Left forelimb (tissue), 1 donor: ENCODE measurements at places on chromosomes 16 and 17.

DNA sequence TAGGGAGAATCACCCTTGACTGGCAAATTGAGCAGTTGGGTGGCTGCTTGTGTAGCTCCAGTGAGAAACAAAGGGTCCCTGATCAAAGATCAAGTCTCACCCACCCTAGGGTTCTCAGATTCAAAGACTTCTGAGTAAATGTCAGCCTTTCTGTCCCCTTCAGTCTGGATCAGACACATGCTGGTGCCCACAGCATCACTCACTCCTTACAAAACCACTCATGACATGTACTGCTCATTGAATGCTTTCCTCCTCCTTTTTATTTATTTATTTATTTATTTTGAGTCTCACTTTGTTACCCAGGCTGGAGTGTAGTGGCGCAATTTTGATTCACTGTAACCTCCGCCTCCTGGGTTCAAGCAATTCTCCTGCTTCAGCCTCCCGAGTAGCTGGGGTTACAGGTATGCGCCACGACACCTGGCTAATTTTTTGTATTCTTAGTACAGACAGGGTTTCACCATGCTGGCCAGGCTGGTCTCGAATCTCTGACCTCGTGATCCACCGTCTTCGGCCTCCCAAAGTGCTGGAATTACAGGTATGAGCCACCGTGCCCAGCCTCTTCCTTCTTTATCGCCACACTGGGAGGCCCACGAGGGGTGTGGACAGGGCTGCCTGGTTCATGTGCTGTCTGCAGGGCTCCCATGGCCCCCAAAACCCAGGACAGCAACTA is 462.0 kb upstream of the MAF start:
- no peak for DNase-seq

GRCh38 chr16:56337131-56337857 is 88.1 kb downstream of the AMFR start:
- no peak for DNase-seq

DNA sequence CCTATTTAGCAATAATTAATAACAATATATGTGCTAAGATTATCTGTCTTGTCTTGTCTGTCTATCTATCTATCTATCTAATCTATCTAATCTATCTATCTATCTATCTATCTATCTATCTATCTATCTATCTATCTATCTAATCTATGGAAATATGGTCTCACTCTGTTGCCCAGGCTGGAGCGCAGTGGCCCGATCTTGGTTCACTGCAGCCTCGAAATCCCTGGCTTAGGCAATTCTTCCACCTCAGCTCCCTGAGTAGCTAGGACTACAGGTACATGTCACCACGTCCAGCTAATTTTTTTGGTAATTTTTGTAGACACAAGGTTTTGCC is 44.7 kb downstream of the MIS12 start:
- DNase-seq, result no peak

DNA sequence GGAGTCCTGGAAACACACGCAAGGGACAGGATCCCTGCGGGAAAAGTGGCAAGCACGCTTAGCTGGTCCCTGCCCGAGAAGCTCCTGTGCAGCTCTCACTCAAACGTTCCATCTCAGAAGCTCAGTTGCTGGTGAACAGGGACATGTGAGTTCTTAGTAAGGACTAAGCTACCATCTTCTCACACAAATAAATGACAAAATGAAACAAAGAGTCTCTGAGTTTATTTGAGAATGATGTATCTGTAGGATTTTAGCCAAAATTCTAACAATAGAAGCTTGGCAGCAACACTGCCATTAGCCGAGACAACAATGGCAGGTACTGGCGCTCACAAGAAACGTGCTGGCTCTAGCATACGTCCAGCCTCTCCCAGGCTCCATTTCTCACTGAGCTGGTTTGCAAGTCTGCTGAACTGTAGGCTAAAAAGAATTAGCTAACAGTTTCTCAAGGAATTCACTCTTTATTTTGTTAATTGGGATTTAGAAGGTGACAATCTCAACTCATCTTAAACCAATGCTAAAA is 90.2 kb downstream of the VPS53 start:
- DNase-seq, result no peak

DNA sequence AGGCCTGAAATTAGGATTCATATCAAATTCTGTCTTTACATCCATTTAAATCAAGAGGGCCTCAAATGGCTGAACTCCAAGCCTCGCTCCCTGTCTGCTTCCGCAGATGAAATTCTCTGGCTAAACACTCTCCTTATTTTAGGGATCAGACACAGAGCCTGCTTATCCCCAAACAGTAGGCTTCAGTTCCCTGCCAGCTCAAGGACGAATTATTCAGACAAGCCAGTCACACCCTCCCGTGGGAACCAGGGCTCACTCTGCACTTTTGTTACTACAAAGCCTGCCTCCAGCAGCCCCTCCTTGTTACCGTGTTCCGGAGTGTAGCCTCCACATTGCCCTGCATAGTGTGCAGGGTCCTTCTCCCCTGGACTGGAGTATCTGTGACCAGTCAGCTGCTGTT is 46.6 kb upstream of the LCMT1 start:
- no peak for DNase-seq

- DNase-seq, result no peak
Observed at GRCh38 chr17:72119873-72120641, 763 bp upstream of the SOX9 start.

GRCh38 chr17:45718791-45719190 is 65.3 kb upstream of the CRHR1 start:
- no peak for DNase-seq

- DNase-seq, result no peak
Observed at GRCh38 chr16:58361726-58362125, 30.5 kb upstream of the GINS3 start.

DNA sequence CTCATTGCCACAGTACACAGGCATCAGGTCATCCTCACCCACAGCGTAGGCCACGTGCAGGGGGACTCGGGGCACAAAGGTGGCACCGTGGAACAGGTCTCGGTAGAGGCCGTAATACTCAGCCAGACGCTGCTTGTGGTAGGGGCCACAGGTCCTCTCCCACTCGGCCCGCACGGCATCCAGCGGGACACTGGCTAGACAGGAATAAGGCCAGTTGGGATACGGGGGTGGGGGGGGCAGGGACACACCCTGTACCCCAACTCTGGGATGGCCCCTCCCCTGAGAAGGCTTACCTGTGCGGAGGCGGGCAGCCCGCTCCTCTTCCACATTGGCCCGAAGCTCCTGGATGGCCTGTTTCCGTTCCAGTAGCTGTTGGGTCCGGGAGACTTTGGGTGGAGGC is 3.0 kb downstream of the MRPL38 start:
- DNase-seq, result no peak

DNA sequence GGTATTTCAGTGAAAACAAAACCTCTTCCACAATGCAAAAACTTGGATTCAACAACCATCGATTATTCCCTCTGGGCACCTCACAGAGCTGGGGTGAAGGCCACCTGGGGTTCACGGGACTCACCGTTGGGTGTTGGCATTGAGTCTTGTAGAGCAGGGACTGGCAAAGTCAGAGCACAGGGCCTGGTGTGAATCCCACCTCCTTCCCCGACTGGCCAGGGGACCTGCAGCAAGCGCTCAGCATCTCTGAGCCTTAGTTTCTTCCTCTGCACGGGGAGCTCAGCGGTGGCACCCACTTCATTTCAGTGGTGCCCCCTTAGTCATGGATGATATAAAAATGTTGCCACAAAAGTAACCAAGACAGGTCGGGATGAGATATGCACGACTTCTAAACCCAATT is 100.4 kb downstream of the METRNL start:
- DNase-seq, result no peak

GRCh38 chr16:47037396-47037745 is 63.9 kb upstream of the DNAJA2 start:
- DNase-seq, result no peak

- DNase-seq, result peak; percentile 94
Observed at GRCh38 chr17:73770115-73770848, 126.0 kb upstream of the SDK2 start.

GRCh38 chr16:2214719-2214968 is at the start of gene PGP:
TSS of gene PGP (minus strand) at chr16:2214840. CDS start at chr16:2214777, 63 bp downstream.
- no peak for DNase-seq

DNA sequence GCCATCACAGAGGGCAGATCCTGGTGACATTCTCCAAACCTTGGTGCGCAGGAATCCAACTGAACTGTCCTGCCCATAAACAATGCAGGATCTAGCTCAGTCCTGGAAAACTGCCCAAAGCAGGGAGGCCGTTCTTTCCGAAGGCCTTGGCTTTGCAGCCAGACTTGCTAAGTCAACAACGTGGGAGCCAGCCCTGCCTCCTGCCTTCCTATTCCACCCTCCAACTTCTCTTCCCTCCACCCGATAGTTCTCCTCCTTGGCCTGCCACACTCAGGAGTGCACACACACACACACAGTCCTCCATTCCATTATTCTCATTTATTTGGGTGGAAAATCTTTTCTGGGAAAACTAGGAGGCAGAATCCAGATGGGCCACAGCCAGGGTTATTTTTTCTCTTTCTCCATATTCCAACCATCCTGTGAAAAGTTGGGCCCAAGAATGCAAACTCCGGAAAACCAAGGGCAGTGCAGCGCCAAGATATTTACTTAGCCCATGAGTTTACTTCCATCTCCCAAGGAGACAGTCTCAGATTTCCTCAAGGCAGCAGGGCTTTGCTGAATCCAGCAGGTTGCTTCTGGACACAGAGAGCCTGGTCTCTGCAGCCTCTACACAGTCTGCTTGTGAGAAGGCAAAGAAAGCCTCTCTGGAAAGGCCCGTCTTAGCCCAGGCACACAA is 15.8 kb downstream of the COPRS start:
- peak; percentile 82 for DNase-seq

- DNase-seq, result no peak
Observed at GRCh38 chr16:88514070-88514469, 56.1 kb upstream of the ZC3H18 start.

DNA sequence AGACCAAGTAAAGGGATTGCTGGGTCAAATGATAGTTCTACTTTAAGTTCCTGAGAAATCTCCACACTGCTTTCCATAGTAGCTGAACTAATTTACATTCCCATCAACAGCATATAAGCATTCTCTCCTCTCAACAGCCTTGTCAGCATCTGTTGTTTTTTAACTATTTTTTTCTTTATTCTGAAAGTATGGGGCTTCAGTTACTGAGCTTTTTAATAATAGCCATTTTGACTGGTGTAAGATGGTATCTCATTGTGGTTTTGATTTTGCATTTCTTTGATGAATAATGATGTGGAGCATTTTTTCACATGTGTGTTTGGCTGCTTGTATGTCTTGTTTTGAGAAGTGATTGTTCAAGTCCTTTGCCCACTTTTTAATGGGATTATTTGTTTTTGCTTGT is 2.5 kb downstream of the KRTAP2-2 start:
- DNase-seq, result no peak

DNA sequence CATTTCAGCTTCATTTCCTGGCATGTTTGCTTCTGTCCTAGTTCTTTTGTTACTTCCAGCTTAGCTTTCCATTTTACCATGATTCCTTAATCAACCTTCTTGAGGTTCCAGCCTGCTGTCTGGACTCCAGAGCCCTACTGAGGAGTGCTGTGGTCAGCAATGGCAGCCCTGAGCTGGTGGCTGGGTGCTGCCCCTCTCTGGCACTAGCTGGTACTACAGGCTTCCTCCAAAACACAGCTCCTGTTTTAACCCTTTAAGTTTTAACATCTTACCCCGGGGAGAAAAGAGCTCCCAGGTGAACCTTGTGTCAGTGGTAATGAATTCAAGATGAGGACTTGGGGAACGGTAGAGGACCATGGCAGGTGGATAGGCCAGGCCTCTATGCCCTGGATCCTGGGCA is 395.5 kb downstream of the TMEM114 start:
- DNase-seq, result no peak

GRCh38 chr17:79482727-79483521 is 127.9 kb downstream of the RBFOX3 start:
- no peak for DNase-seq

DNA sequence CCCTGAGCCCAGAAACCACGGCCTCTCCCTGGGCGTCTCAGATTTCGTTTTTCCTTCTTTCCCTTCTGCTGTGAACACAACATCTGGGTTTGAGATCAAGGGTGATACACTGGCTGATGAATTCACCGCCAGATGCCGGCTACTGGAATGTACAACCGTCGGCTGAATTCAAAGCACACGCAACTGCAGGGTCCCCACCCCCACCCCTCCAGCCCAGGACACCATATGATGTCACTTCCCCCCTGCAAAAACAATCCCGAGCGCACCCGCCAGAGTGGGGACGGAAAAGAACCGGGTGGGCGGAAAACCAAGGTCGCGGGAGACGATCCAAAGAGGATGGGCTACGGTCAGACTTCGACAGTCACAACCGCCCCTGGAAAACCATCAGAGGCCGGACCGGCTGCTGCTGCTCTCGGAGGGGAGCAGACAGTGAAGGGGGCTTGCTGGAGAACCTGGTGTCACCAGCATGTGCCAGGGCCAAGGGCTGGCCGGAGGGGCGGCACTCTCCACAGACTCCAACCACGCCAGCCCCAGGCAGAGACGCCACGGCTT is 23.3 kb downstream of the CEP295NL start:
- peak; percentile 93 for DNase-seq

DNA sequence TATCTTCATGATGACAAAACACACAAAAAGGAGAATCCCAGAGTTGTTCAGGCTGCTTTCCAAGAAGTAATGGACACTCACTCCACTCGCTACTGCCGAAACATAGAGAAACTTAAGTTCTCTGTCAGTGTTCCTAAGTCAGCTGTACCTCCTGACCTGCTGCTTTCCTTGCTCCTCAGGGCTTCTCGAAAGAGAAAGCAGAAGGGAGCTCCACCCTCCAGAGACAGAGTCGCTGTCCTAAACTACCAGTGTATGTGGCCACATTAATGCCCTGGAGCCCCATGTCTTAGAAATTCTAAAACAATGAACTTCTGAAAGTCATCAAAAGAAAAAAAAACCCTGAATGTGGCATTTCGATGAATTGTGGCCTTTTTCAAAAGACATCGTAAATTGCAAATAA is 390.8 kb upstream of the MON1B start:
- DNase-seq, result no peak

DNA sequence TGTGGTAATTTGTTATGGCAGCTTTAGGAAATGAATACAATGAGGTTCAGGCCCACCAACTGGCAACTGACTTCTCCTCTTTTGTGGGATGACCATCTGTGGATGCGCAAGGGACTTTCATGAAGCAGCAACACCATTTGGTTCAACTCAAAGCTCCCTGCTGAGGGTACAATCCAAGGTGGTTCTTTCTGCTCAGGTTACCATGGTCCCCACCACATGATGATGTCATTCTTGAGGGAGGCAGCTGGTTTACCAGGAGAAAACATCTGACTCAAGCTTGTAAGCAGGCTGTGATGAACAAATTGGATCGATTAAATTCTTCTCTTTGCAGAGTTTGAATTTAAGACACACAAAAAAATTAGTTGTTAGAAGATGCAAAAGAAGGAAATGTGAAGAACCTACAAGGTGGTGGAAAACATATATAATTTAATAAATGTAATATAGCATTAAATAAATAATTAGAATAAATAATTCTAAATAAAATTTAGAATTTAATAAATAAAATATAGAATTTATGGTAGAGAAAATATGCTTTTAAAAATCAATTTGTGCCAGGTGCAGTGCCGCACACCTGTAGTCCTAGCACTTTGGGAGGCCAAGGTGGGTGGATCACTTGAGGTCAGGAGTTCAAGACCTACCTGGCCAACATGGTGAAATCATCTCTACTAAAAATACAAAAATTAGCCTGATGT is 67.6 kb upstream of the ANKFN1 start:
- no peak for DNase-seq
